ENCODE measurements at places on chromosomes 1 and 21. TPM values are rescaled to one million over a fixed set of nuclear protein-coding genes. Genes with fewer than 3 reads are reported as not detected.
A peak's percentile ranks its signal among the peaks of the same experiment; 100 is the strongest.

DNA sequence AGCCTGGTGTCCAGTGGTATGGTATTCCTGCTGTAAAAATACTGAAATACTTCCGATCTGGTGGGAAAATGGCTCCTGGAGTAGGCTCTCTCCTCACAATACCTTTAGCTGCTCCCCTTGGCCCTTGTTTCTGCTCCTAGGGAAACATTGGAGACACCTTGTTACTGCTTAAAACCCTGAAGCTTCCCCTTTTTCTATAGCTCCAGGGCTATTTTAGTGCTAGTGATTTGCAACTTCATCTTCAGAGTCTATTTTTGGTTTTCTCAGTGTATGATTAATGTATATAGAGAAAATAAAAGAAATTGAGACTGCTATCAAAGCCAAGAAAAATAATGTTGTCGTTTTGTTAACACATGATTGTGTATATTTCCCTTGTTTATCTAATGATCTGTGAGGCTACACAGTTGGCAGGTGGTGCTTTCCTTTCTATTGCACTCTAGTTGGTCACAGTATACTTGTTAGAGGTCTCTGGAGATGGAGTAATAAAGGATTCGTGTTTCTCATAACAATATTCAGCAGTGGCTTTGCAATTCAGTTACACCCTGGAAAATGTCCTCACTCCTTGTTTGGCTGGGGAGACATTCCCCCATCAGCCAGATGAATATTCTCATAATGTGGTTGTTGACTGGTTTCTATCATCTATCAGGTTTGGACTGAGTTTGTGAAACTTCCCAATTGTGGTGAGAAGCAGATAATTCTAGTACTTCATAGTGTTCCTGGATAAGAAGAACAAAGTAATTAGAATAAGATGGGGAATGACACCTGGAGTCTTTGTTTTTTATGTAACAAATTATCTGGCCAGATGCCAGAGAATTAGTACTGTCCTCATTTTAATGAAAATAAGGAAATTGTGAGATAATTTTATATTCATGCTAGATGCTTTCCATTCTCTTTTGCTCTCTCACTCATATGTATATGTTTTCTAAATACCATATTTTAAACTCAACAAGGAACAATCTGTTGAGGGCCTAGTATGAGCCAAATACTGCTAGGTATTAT, 44.8 kb upstream of the CACYBP start:
- DNase-seq: no peak

DNA sequence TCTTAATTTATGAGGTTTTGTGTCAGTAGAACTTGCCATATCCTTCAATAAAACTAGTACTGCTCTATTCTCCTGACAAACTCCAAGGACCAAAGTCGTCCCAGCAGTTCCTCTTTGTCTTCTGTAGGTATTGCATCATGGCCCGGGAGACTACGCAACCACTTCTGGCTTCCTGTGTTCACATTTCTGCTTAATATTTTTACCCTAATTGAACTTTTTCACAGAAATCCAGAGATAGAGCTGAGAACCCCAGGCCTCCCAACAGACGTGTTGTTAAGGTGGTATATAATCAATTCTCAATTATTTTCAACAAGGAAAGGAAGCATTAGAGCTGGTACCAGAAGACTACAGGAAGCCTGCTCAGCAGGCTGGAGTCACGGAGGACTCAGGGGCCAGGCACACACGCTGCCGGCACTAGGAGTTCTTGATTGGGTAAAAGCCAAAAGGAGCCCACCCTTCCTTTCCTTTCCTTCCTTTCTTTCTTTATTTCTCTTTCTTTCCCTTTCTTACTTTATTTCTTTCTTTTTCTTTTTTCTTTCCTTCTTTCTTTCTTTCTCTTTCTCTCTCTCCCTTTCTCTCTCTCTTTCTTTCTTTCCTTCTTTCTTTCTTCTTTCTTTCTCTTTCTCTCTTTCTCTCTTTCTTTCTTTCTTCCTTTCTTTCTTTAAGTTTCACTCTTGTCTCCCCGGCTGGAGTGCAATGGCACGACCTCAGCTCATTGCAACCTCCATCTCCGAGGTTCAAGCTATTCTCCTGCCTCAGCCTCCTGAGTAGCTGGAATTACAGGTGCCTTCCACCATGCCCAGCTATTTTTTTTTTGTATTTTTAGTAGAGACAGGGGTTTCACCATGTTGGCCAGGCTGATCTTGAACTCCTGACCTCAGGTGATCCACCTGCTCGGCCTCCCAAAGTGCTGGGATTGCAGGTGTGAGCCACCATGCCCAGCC, 173.7 kb downstream of the ZBTB18 start:
- DNase-seq: no peak

GRCh38 chr1:36889478-36890226, 144.7 kb downstream of the GRIK3 start:
- DNase-seq: no peak

DNA sequence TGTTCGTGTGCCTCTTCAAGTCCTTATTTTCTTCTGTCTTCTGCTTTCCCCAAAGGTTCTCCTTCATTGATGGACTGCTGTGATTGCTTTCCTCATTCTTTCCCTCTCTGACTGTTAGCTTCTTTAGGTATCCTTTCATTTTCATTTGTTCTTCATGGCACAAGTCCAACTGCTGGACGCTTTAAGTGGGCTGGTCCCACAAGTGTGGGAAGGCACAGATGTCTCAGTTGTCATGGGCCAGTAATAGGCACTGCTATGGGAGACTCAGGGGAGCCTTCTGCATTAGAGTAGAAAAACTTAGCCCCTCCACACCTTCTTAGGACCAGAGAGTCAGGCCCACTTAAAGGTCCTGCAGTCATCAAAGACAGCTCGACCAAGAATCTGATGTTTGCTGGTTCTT, 122.3 kb upstream of the C1orf105 start:
- no peak for DNase-seq

- DNase-seq: no peak
Measured at GRCh38 chr21:34887725-34888568, 161.2 kb downstream of the RUNX1 start.

Gene S100A9
- 20.6 TPM for polyA plus RNA-seq

- no peak for DNase-seq
Measured at GRCh38 chr1:239677362-239677761, 291.0 kb downstream of the CHRM3 start.

GRCh38 chr1:246789454-246790339, 65.5 kb downstream of the SCCPDH start:
- DNase-seq: no peak

DNA sequence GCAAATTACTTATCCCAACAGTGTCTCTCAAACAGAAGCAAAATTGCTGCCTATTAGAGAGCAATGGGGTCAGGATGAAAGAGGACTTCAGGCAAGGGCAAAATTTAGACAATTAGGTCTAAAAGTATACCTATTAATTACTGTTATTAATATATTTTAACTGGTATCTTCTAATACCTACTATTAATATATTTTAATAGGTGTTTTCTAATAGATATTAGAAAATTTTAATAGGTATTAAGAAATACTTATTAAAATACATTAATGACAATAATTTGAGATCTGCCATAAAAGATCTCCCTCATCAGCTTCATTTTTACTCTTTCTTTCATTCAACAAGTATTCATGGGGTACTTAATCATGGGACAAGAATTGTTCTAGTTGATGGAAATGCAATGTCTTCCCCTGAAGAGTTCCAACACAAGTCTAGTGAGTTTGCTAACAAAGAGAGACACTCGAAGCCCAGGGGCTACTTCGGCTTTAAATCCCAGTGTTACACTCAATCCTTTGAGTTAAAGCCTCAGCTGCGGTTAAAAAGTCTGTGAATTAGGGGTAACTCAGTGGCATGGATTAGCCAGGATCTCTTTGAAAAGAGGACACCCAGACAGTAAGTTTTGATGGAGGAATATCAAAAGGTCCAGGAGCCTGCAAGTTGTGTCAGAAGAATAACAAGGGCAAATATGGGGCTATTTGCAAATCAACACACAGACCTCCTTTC, 44.1 kb downstream of the STYXL2 start:
- no peak for DNase-seq

- no peak for DNase-seq
Measured at GRCh38 chr1:10152709-10153284, 57.6 kb upstream of the KIF1B start.

DNA sequence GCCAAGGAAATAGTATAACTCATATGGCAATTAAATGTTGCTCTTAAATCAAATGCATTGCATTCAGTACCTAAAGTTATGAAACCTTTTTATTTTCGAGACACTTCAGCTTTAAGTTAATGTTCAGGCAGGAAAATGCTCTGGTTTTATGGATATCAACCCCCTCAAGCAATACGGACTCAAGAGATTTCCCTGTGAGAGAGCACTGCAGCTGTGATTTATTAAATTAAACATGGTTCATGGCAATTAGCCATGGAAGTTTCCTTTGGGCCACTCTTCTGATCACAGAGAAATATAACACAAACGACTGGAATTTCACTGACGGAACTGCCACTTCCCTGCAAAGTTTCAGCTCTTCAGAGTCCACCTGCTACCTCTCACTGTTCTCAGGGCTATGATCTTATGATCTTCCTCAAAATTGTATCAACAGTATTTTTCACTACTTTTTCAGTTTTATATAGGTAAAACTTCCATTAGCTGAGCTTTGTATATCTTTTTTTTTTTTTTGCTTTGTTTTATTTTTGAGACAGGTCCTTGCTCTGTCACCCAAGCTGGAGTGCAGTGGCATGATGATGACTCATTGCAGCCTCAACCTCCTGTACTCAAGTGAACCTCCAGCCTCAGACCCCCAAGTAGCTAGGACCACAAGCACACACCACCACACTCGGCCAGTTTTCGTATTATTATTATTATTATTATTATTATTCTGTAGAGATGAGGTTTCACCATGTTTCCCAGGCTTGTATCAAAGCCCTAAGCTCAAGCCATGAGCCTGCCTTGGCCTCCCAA, 923.1 kb upstream of the TMPRSS15 start:
- no peak for DNase-seq

DNA sequence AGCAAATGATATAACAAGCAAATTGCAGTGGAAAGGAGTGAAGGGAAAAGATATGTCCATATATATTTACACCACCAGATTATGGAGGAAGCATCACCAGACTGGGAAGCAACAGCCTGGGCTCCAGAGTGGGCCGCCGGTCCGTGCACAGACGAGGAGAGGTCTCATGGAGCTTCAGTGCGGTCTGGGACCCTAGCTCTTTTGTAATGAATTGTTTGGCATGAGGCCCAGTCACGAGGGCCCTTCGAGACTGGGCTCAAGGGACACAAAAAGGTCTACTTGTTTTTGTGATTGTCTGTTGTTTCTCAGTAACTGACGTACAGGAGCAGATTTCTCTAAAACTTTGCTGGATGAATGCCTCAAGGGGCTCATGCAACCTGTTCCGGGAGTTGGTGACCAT, 12.9 kb upstream of the STUM start:
- no peak for DNase-seq

GRCh38 chr1:32276032-32276782, 15.7 kb upstream of the HDAC1 start:
- DNase-seq: no peak

GRCh38 chr1:178238722-178239510, 145.0 kb downstream of the RASAL2 start:
- DNase-seq: no peak

- DNase-seq: peak; percentile 61
Measured at GRCh38 chr1:100188617-100189016, 10.6 kb upstream of the LRRC39 start.

- no peak for DNase-seq
Measured at GRCh38 chr21:33033961-33034413, 8.3 kb downstream of the OLIG2 start.

Gene LINGO4
- polyA plus RNA-seq: not detected

- no peak for DNase-seq
Measured at GRCh38 chr1:232634096-232634495, 4.2 kb upstream of the SIPA1L2 start.

Gene LMX1A
- polyA plus RNA-seq: not detected

Gene SELENBP1
- 52.1 TPM for polyA plus RNA-seq

GRCh38 chr21:17900281-17900989, 81.3 kb upstream of the C21orf91 start:
- DNase-seq: no peak

Gene SPATA46
- 0.37 TPM for polyA plus RNA-seq

DNA sequence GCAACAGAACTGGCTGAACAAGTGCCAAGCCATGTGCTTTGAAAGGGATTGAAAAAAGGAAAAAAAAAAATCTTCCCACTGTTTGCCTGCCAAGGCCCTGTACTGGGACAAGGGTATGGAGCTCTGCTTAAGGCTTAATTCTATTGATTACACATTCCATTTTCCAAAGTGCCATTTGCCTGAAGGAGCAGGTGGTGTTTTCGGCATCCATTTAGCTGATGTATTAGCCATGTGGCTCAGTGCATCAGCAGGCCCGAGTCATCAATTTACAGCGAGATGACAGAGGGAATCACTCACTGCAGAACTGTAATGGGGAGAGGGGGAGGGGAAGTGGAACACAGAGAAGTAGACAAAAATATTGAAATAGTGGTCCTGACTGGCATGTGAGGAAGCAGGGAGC, 144.2 kb upstream of the BEND5 start:
- no peak for DNase-seq

DNA sequence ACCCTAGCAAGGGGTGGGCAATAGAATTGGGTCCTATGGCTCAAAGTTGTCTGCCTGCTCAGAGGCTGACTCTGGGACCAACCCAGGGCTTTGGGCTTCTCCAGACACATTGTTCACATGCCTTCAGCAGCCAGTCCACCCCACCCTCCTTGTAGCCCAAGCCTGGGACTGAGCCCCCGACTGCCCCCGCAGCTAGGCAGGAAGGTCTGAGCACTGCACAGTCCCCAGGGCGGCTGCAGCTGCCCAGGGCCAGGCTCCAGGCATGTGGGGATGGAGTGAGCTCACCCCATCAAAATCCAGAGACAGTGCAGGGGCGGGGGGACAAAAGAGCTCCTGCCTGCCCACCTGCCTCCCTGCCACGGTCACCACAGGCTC, 35.6 kb downstream of the HSPG2 start:
- DNase-seq: no peak

DNA sequence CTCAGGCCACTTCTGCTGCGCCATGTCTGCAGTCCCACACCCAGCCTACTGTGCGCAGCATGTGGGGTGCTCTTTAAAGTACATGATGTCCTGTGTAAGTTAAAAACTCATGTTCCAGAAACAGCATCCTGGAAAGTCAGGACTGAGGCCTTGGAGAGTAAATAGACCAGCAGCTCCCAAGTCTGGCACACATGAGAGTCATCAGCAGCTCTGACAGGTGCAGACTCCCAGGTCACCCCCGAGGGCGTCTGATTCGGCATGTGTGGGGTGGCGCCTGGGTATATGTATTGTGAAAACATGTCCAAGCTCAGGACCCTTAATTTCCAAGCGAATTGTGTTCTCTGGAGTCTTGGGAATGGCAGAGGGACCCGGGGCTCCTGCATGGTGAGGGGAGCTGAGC, 120.1 kb upstream of the RUNX3 start:
- no peak for DNase-seq

GRCh38 chr21:46118316-46119143, 20.6 kb downstream of the COL6A2 start:
- no peak for DNase-seq

GRCh38 chr1:27832762-27833161, 2.2 kb downstream of the PPP1R8 start:
- no peak for DNase-seq

Gene HSD3B1
- polyA plus RNA-seq: not detected

Gene CFHR3
- polyA plus RNA-seq: 0.46 TPM

Gene TRIM45
- 15.1 TPM for polyA plus RNA-seq

Gene CYP4A11
- polyA plus RNA-seq: 50.0 TPM
